ENCODE measurements at places on chromosomes 5 and 9. TPM values are rescaled to one million over a fixed set of nuclear protein-coding genes. Genes with fewer than 3 reads are reported as not detected.

The SLF1 gene
- polyA plus RNA-seq, result 16.0 TPM

The SPEF2 gene
- 43.4 TPM for polyA plus RNA-seq

The CYSRT1 gene
- polyA plus RNA-seq, result 12.8 TPM

The CATSPER3 gene
- polyA plus RNA-seq, result 1.3 TPM

The SAXO1 gene
- 0.19 TPM for polyA plus RNA-seq

The CCL27 gene
- 0.44 TPM for polyA plus RNA-seq

The C9orf50 gene
- 0.69 TPM for polyA plus RNA-seq

The FOXD4L5 gene
- 0.28 TPM for polyA plus RNA-seq

The PCBD2 gene
- 16.5 TPM for polyA plus RNA-seq

The NSG2 gene
- polyA plus RNA-seq, result 0.55 TPM

The PLAC8L1 gene
- polyA plus RNA-seq, result 0.76 TPM

The F2RL2 gene
- polyA plus RNA-seq, result 1.2 TPM

The GABRA1 gene
- polyA plus RNA-seq, result not detected

The PCDHGC4 gene
- 3.9 TPM for polyA plus RNA-seq

The SYK gene
- 28.3 TPM for polyA plus RNA-seq

The GLDC gene
- polyA plus RNA-seq, result 19.0 TPM

The AMBP gene
- 1.4 TPM for polyA plus RNA-seq

The CCDC192 gene
- polyA plus RNA-seq, result 1.1 TPM

The FOXD4L4 gene
- not detected for polyA plus RNA-seq

The GABRG2 gene
- 0.06 TPM for polyA plus RNA-seq

The SRA1 gene
- 27.1 TPM for polyA plus RNA-seq

The IFT74 gene
- polyA plus RNA-seq, result 47.1 TPM

The UTP15 gene
- polyA plus RNA-seq, result 16.5 TPM

The SHISAL2B gene
- not detected for polyA plus RNA-seq

The MUSK gene
- polyA plus RNA-seq, result 0.04 TPM

The AFAP1L1 gene
- polyA plus RNA-seq, result 20.9 TPM

The NMUR2 gene
- polyA plus RNA-seq, result 0.19 TPM

The MAMDC2 gene
- polyA plus RNA-seq, result 5.6 TPM

The IL3 gene
- not detected for polyA plus RNA-seq

The SPINK5 gene
- polyA plus RNA-seq, result 0.11 TPM

The CCNI2 gene
- polyA plus RNA-seq, result 3.0 TPM

The SLC23A1 gene
- polyA plus RNA-seq, result 21.7 TPM

The SV2C gene
- 0.31 TPM for polyA plus RNA-seq

The ZNF883 gene
- 7.8 TPM for polyA plus RNA-seq

All from renal cortex interstitium (tissue), 15 donors.